AG09309 (cell line): ENCODE measurements at places on chromosomes 13 and 19.

GRCh38 chr13:82749551-82749950, 1132.7 kb downstream of the SLITRK1 start:
- no peak for DNase-seq

GRCh38 chr19:19493841-19494546, 21.4 kb downstream of the TSSK6 start:
- no peak for DNase-seq

DNA sequence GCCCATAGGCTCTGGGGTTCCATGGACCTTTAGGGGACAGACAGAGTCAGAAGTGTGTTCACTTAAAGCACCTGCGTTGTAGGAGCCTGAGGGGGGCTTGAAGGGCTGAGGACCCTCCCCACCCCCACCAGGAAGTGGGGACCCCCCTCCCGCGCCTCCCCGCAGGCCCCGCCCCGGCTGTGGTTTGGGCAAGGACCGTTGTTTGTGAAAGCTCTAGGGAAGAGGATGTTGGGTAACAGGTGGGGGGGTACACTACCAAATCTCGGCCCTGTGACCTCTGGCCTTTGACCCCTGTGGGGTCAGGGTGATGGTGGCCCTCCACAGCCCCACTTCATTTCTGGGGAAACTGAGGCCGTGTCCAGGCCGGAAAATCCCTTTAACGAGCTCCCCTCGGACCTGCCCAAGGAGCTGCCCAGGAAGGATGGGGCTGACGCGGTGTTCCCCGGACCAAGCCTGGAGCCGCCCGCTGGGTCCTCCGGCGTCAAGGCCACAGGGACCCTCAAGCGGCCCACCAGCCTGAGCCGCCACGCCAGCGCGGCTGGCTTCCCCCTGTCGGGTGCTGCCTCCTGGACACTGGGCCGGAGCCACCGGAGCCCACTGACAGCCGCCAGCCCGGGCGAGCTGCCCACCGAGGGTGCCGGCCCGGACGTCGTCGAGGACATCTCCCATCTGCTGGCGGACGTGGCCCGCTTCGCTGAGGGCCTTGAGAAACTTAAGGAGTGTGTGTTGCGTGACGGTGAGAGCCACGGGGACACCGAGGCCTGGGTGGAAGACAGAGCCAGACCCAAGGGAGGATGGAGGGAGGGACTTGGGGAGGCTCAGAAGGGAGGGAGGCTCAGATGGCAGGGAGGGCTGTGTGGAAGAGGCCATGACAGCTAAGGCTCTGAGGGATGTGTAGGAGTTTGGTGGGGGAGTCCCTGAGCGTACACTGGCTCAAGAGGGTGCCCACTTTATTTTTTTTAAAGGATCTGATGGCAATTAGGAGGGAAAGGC, 1.3 kb downstream of the ARHGAP45 start:
- no peak for DNase-seq

DNA sequence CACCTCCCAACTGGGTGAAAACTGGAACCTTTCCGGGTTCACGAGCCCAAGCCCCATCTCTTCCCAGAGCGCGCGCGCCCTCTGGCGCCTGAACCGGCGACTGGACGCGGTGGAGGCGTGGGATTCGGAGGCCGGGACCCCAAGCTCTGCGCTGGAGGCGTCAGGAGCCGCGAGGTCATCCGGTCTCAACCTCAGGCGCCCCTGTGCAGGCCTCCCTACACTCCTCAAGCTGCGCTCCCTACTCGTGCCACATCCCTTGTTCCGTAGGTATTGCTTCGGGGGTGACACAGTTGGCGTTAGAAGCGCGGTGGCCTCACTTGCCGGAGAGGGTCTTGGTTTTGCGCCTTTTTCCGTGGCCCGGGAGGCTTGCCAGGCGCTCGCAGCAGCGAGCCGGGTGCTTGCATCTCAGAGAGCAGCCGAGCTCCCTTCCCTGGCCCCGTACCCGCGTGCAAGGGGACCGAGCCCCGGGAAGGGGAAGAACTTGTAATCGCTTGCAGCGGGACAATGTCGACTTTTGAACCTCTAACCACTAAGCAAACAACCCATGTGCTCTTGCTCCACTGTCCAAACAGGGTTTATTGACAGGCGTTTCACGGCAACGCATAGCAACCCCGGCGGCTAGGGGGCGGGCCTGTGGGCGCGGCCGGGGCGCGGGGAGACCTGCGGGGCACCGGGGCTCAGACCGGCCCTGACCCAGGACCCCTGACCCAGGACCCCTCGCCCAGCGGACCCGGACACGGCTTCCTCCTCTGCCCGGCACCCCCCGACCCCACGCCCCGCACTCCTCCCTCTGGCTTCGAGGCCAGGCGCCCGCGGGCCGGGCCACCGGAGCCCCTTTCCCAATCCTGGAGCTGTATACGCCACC, 8.5 kb downstream of the CDX2 start:
- DNase-seq: no peak

DNA sequence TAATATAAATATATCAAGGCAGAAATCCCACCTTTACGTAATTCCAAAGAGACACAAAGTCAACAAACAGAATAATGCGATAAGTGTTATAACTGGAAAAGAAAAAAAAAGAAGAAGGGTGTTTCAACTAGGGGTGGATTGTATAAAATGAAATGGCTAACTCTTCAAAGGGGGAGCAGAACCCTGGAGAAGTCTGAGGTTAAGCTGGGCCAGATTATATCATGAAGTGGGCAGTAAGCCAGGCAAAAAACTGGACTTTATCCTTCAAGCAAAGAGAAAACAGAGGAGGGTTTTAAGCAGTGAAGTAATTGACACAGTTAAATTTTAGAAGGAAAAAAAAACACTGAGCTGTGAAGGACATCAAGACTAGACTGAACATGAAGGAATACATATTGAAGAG, 41.9 kb downstream of the TBC1D4 start:
- no peak for DNase-seq

- DNase-seq: no peak
Observed at GRCh38 chr13:39656325-39656677, 839 bp downstream of the COG6 start.
